CD4-positive, alpha-beta T cell (primary cell): ENCODE measurements at places on chromosomes 13 and 19.

GRCh38 chr13:23870356-23871140 lies 18.7 kb downstream of the MIPEP start:
- no peak overlapping the region for H3K4me3 ChIP-seq
- no peaks in the 10 kb centered on the region for H3K4me1 ChIP-seq
- no peak overlapping the region for H3K27ac ChIP-seq
- no peak for DNase-seq

DNA sequence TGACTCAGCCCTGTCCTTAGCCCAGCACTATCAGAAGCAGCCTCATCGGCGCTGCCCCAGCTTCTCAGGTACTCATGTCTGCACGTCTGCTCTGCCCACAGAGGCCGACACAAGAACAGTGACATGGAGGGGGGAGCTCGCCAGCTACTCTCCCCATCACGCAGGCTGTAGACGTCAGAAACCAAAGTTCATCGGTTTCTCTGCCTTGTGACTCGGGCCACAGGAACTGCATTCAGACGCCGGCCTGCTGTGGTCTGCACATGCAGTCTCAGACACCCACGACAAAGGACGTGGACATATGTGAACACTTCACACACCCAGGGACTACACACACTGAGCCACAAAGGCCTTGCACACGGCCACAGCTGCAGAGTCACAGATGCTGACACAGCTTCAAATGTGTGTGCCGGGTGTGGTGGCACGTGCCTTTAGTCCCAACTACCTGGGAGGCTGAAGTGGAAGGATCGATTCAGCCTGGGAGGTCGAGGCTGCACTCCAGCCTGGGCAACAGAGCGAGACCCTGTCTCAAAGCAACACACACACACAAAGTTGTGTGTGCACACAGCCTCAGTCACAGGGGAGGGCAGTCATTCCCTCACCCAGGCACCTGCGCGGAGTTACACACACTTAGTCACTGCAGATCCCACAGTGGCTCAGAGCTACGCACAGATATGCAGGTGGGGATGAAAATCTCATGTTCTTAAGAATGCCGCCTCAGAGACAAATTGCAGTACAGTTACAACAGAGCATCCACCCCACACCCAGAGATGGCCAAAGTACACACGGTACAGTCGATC lies 4.9 kb upstream of the ZFP36 start:
- peak; percentile 93 for DNase-seq
- H3K36me3 ChIP-seq, result peaks cover 13% of the 10 kb centered on the region
- no peaks in the 10 kb centered on the region for H3K27me3 ChIP-seq
- H3K4me1 ChIP-seq, result peaks cover 93% of the 10 kb centered on the region
- peak overlapping the region; percentile 73 for H3K4me3 ChIP-seq

DNA sequence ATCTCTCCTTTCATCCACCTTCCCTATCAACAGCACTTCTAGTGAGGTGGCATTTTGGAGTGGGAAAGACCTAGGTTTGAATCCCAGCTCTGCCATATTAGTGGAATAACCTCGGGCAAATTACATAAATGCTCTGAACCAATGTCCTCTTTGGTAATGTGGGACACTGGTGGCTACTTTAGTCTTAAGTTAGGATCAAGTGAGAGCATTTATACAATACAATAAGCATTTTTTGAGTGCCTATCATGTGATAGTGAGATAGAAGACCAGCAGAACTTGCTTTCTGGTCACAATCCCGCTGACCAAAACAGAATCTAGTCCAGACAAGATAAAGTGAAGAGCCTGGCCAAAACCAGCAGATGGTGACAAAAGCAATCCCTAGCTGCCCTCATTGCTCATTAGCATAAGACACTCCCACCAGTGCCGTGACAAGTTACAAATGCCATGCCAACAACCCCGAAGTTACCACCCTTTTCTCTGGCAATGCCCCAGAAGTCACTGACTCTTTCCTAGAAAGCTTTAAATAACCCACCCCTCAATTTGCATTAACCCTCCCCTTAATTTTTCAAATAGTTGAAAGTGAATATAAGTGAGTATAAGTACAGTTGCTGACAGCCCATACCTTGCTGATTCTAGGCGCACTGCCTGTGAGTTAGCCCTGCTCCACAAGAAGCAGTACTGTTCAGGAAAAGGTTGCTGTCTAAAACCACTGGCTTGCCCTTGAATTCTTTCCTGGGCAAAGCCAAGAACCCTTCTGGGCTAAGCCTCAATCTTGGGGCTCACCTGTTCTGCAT lies 28.9 kb upstream of the KPNA3 start:
- no peak overlapping the region for H3K4me3 ChIP-seq
- H3K36me3 ChIP-seq, result no peaks in the 10 kb centered on the region
- no peaks in the 10 kb centered on the region for H3K4me1 ChIP-seq
- H3K27me3 ChIP-seq, result no peaks in the 10 kb centered on the region
- H3K27ac ChIP-seq, result no peak overlapping the region

DNA sequence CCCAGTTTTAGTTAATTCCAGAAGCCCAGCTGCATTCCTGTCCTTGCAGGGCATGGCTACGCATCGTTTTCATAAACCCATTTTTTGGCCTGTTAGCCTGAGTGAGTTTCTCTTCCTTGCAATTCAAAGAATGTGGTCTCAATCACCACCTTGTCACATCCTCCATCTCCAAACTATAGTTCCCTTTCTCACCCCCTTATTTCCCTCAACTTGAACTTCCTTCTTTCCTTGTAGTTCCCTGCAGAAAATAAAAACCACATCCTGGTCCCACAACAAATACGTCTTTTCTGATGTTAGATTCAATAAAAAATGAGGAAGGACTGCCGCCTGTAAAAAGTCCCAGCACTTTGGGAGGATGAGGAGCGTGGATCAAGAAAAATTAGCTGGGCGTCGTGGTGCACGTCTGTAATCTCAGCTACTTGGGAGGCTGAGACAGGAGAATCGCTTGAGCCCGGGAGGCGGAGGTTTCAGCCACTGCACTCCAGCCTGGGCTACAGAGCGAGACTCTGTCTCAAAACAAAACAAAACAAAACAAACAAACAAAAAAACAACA lies 13.2 kb downstream of the ADGRE3 start:
- H3K36me3 ChIP-seq, result no peaks in the 10 kb centered on the region
- no peaks in the 10 kb centered on the region for H3K27me3 ChIP-seq
- DNase-seq, result no peak
- no peaks in the 10 kb centered on the region for H3K4me1 ChIP-seq
- H3K27ac ChIP-seq, result no peak overlapping the region

GRCh38 chr13:58190577-58190976 lies 559.0 kb downstream of the PCDH17 start:
- no peak overlapping the region for H3K27ac ChIP-seq
- no peak overlapping the region for H3K4me3 ChIP-seq
- H3K36me3 ChIP-seq, result no peaks in the 10 kb centered on the region
- H3K4me1 ChIP-seq, result no peaks in the 10 kb centered on the region
- H3K27me3 ChIP-seq, result no peaks in the 10 kb centered on the region

- H3K4me3 ChIP-seq, result no peak overlapping the region
- no peak overlapping the region for H3K27ac ChIP-seq
- H3K4me1 ChIP-seq, result no peaks in the 10 kb centered on the region
These were observed 1444.4 kb upstream of the MIR17HG start for GRCh38 chr13:89903115-89903514.
